SK-N-SH (cell line): ENCODE measurements at places on chromosomes 16 and 17.

DNA sequence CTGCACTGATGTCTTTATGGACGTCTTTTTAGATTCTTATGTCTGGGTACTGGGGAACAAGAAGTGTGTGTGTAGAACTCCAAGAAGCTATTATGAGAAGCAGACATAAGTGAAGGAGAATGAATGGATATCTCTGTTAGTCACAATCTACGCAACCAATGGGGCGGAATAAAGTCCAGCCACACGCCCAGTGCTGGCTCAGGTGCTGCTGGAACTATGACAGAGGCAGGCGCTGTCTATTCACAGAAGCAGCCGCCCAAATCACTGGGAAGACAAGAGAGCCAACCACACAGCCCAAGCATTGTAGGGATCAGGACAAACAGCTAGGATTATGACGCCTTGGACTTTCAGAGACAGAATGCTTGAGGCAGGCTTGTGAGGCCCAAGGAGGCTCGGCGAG, 43.9 kb upstream of the ICAM2 start:
- no peak for DNase-seq

DNA sequence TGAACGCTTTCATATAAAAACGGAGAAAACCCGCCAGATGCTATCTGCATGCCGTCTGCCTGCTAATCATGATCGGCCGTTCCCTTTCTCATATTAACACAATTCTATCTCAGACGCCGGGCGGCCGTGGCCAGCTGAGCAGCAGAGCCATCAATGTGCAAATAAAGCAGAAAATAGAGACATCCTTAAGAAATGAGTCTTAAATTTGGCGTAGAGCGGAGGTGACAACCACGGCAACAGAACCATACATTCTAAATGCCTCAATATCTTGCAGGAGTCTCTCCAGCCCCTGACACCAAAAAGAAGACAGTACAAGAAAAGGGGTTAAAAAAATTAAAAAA, 2.7 kb upstream of the IRX5 start:
- DNase-seq = no peak

DNA sequence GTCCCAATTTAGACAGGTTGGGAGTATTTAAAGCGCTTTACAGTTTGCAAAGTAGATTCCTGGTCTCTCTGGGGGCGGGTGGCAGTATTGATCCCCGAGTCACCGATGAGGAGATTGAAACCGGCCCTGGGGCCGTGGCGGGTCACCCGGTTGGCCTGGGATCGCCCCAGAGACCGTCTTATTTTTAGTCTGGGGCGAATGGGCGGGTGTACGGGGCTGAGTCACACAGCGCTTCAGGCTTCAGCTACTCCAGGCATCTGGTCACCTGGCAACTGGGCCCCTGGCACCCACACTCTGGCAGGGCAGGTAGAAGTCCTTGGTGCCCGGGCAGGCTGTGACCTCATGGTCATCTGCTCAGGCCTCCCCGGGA, 669 bp downstream of the MIEF2 start:
- DNase-seq = peak; percentile 60

DNA sequence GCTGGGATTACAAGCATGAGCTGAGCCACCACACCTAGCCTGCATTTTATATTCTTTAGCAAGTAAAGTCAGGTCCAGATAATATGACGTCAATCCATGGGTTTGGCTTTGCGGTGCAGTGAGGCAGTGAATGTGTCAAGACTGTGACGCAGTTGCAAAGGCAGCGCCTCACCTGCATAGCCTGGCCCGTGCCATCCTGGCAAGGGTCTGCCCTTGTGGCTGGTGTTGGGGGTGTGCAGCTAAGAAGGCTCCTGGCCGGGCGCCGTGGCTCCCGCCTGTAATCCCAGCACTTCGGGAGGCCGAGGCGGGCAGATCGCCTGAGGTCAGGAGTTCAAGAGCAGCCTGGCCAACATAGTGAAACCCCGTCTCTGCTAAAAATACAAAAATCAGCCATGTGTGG, 7.0 kb downstream of the PDF start:
- no peak for DNase-seq

DNA sequence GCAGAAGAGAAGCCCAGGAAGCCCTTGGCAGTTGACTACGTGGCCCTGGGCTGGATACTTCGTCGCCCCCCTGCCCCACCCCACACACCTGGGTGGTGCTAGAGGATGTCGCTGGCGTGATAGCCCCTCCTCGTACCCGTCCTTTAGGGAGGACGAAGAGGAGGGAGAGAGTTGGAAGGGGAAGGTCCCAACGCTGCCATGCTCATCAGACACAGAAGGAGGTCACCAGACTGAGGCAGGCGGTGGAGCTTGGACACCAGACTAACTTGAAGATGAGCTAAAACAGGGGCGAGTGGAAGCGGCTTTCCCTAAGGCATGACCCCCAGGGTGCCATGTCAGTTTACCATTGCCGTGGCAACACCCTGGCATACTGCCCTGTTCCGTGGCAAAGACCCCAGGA, 11.0 kb downstream of the AIPL1 start:
- no peak for DNase-seq

GRCh38 chr16:89742948-89743347, 21.6 kb downstream of the ZNF276 start:
- DNase-seq = no peak
